ENCODE measurements at places on chromosomes 6 and 20.

GRCh38 chr6:11364971-11365397 is 132.5 kb upstream of the NEDD9 start:
- DNase-seq = no peak

GRCh38 chr6:44800784-44801592 is 413.5 kb downstream of the CDC5L start:
- DNase-seq = no peak

DNA sequence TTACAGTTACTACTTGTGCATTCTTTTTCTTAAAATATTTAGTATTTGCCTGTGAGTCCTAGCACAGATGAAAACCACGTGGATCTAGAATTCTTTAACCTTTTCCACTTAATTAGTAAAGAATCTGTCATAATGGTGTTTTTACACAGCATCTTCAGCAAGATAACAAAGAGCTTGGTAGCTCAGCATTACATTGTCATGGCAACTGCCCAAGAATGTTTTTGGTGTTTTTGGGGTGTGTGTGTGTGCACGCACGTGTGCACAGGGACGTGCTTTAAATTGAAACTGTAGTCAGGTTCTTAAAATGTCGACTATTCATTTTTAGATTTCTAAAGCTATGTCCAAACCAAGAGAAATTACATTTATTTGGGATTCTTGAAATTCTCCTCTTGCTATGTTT is 108.0 kb downstream of the FIG4 start:
- DNase-seq = no peak

- DNase-seq = no peak
These were observed 16.1 kb downstream of the PCMTD2 start for GRCh38 chr20:64271636-64272035.

GRCh38 chr20:31770243-31770642 is 31.2 kb downstream of the TPX2 start:
- DNase-seq = no peak

DNA sequence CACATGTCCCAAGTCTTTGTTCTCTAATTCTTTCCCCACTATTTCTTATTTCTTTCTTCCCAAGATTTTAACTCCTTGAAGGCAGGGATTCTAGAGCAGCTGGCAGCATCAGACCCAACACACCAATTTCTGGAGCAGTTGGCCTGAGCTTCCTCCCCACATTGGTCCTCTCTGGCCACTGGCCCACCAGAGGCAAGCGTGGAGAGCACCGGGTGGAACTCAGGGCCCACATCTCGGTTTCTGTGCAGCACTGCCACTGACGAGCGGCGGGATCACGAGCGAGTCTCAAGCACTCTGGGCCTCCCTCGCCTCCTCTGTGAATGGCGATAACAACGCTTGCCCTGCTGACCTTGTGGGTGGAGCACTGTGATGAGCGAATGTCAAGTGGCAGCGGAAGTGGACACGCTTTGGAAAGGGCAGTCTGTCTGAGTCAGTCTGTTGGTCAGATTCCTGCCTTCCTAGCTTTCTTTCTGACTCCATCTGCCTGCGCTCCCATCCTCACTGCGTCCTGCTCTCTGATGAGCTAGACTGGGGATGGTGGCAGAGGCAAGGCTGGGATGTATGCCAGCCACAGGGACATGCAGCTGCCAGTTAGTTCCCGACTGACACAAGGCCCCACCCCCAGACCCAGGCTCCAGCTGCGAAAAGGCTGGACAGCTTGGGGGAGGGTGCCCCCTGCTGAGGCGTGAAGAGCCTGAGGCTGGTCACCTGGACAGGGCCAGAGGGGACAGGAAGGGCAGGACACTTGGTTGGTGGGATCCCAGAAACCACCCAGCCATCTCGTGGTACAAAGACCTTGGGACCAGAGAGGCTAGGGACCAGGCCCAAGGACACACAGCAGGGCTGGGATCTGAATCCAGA is 4.5 kb upstream of the SPDEF start:
- no peak for DNase-seq

DNA sequence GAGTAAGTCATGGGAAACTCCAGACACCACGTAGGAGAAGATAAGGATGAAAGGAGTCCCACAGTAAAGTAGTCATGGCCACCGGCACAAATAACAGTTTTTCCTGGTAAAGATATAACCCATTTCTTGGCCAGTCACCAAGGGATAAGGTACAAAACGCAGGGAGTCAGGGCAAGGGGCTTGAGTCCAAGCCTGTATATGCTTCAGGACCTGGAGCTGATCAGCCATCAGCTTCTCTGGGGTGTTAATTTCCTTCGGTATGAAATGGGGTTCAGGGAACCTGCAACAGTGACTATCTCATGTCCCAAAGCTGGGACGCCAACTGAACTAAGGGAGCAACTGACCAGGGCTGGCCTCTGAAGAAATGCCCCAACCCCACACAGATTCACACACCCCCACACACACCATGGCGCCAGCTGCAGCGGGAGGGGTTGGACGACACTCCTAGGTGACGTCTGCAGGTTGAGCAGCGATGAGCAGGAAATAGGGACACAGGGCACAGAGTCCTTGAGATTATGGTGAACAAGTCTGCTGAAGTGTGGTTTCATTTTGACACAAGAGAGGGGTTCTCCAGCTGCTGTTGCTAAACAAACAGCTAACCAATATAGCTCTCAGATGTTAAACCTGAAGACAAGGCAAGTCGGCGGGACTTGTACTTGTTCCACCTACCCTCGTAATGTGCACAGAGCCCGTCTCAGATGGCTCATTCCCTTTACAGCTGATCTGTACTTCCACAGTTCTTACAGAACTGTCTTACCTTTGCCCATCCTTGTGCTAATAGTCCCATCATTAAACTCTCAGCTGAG is 7.4 kb upstream of the ADTRP start:
- no peak for DNase-seq

- DNase-seq = no peak
These were observed 32.0 kb upstream of the RNF8 start for GRCh38 chr6:37321516-37322415.

DNA sequence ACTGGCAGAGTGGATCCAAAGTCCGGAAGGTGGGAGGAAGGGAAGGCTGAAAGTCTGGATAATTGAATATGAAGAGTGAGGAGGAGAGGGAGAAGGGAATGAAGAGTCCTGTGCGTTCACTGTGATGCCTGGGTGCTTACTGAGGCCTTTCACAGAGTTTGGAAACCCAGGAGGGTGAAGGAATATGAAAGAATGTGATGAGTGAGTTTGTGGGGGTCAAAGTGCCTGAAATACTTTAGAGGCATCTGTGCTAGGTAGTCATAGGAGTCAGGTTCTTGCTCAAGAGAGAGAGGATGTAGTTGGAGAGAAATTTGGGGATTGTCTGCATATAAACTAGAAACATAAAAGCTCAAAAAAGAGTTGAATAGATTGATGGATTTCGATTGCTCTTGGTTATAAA is 20.7 kb downstream of the NKX2-4 start:
- DNase-seq = no peak

GRCh38 chr6:154041001-154041400 is 2.0 kb downstream of the OPRM1 start:
- DNase-seq = no peak

DNA sequence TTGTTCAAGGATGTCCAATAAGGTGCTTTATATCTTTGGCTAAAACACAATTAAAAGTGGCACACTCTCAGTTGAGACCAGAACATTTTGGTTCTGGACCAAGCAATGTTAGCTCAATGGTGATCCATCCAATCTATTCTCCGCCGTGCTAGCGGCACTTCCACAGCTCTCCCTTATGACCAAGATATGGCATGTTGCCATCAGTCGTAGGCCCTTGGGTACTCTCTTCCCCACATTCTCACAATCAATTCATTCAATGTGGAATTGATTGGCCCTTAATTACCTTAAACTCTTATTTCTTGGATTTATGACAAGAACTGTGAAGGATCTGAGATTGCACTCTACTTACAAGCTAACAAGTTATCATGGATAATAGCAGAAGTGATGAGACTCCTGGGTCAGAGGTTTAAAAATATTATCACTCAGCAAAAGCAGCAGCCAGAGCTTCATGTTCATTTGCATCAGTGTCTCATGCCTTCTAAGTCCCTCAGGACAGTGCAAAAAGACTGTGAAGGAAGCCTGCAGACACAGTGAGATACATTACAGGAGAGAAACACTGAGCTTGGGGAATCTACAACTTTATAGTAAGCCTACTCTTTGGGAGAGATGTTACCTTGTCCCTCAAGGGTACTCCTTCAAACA is 80.0 kb upstream of the ARG1 start:
- no peak for DNase-seq

GRCh38 chr6:111070105-111071005 is 16.9 kb upstream of the SLC16A10 start:
- no peak for DNase-seq

DNA sequence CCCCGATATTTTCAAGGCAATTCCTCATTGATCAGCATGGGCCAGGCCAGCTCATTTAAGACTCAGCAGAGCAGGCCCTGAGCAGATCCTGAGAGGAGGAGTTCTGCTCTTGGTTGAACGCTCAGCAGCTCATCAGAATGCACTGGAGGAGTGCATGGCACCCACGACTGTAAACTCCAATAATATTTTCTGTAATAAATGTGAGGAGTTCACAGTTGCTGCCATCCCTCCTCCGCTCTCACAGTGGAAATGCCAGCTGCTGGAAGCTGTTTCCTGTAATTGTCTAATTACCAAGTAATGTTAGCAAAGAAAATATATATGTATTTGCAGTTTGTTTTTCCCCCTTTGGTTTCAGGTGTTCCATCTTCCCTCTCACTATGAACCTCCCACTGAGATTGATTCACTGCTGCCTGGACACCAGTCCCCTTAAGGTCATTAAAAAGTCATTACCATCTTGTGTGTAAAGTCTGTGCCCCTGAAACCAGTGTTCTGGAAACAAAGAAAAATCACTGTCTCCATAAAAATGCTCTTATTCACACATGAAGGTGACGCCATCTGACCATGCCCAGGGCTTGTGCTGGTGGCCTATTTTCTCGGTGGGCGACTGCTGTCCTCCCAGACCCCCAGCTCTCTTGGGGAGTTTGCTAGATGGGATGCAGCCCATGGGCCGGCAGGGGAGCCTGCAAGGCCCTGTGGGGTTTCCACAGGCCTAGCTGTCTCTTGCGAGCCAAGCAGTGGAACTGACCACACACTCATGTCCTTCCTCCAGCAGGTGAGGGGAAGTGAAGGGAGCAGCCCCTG is 374.2 kb downstream of the ZFAND3 start:
- DNase-seq = no peak

DNA sequence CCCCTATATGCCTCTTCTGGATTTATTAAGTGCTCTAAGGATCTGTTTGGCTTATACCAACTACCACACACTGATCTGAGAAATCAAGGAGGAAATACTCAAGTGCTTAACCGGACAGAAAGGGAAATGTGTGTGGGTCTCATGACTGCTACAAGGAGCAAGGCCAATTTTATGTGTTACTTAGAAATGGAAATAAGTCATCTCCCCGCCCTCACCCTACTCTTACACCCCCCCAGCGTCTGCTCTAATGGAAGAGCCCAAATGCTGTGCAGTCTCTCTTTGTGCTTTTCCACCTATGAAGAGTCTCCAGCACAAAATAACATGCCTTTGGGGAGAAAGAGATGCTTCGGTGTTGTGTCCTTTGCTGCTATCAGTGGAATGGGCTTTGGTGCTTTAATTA is 428.8 kb upstream of the ARID1B start:
- DNase-seq = no peak

DNA sequence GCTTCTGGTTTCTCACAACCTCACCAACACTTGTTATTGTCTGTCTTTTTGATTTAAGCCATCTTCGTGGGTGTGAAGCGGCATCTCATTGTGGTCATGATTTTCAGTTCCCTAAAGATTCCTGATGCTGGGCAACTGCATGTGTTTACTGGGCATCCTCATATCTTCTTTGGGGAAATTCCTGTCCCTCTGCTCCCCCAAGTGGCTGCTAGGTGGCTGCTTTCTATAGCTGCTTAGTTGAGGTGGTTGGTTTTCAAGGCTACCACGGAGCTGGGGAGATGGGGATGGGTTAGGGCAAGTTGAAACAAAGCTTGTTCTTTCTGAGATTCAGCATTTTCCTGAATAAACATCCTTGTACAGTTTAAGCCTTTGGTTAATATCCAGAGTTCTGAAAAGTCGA is 403.9 kb upstream of the SULF2 start:
- DNase-seq = no peak

- DNase-seq = no peak
These were observed 153.3 kb downstream of the QRSL1 start for GRCh38 chr6:106782536-106783285.

- DNase-seq = no peak
These were observed 293.5 kb downstream of the SMOC2 start for GRCh38 chr6:168734523-168734922.

GRCh38 chr6:5838656-5839396 is 167.9 kb downstream of the NRN1 start:
- no peak for DNase-seq
